CD4-positive, CD25-positive, alpha-beta regulatory T cell (primary cell): ENCODE measurements at places on chromosomes 13 and 19. TPM values are rescaled to one million over a fixed set of nuclear protein-coding genes. Genes with fewer than 3 reads are reported as not detected.

GRCh38 chr19:51799034-51799773 lies 4.2 kb downstream of the FPR3 start:
- DNase-seq, result no peak

- no peak for DNase-seq
These were observed 1089.3 kb downstream of the EFNB2 start for GRCh38 chr13:105446197-105446596.

DNA sequence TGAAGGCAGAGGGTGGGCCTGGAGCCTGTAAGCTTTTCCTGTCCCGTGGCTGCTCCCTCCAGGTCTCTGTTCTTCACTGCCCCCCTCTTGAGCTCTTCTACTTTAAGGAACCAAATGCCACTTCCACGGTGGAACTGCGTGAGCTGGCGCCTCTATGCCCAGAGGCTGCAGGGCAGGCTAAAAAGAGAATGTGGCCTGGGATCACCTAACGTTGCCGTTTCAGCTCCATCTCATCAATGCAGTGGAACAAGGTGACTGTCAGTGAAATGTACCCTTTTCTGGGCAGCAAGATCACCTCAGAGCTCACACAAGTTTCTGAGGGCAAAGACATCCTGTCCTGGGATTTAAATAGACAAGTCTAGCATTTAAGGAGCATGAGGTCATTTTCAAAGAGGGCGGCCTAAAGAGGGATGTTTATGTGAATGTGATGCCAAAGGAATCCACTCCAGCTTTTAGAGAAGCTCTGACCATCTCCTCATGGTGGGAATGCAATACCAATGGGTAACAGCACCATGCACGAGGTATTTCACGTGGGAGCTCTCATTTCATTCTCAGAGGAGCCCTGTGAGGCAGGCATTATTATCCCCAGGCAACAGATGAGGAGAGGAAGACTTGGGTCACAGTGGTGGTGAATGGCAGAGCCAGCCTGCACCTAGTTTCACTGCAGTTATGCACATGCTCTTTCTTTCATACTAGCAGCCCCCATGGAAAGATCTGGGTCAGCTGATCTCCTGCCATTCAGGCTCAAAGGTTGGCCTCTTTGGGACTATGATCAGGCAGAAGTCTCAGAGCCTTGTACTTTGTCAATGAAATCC lies 39.3 kb downstream of the RGCC start:
- no peak for DNase-seq

The MAG gene
- total RNA-seq, result not detected

The FLT1 gene
- total RNA-seq, result 0.89 TPM
